ENCODE measurements at places on chromosomes 5 and 9. TPM values are rescaled to one million over a fixed set of nuclear protein-coding genes. Genes with fewer than 3 reads are reported as not detected.

The PCDH1 gene
- 167 TPM for total RNA-seq

The C9orf50 gene
- not detected for total RNA-seq

The SLC23A1 gene
- total RNA-seq = 198 TPM

DNA sequence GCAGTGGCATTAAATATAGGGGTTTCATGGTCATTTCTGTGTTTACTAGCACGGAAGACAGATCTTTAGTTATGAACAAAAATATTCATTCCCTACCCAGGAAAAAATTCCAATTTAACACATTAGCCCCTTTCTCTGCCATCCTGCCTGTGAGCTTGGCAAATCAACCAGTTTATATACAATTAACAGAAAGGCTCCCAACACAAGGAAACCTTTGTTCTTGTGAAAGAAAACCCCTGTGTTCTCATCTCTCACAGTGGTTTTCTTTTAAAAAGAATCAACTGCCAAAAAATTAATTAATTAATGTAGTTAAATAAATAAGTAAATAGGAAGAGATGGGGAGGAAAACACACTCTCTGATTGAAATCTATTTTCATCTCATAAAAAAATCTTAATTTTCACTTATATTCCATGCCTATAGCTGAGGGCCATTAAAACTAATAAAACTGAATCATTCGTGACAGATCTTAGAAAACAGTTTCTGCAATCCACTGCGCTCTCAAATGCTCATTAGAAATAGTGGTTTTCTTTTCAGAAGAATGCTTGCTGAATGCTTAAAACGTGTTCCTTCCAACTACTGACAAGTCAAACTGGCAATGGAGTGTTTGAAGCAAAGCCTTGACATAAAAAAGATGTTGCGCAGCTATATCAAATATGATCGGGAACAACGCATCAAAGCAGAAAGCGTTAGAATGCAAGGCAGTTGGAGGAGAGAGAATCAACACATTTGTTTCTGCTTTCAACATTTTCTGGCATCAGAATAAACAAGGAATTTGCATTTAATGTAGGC, 387.7 kb downstream of the TLR4 start:
- DNase-seq = no peak

- no peak for DNase-seq
These were observed 380.1 kb upstream of the PRR16 start for GRCh38 chr5:120083851-120084542.

- peak; percentile 74 for DNase-seq
These were observed 80.1 kb upstream of the TNFAIP8 start for GRCh38 chr5:119275601-119276173.

GRCh38 chr9:112446526-112446925, 40.1 kb upstream of the KIAA1958 start:
- DNase-seq = no peak

All from Peyer's patch (tissue), 4 donors.